ENCODE measurements at places on chromosomes 11 and 22. TPM values are rescaled to one million over a fixed set of nuclear protein-coding genes. Genes with fewer than 3 reads are reported as not detected.

Gene CBLIF
- not detected for total RNA-seq

Gene NXPE1
- not detected for total RNA-seq

Gene CABP7
- total RNA-seq = not detected

Gene OR2AG1
- total RNA-seq = not detected

Gene FAM111B
- total RNA-seq = 5.6 TPM

Gene LRP4
- 7.5 TPM for total RNA-seq

Gene APOBEC3B
- 4.7 TPM for total RNA-seq

All from glomerular endothelial cell (primary cell).